ENCODE measurements at places on chromosomes 16 and 17.

DNA sequence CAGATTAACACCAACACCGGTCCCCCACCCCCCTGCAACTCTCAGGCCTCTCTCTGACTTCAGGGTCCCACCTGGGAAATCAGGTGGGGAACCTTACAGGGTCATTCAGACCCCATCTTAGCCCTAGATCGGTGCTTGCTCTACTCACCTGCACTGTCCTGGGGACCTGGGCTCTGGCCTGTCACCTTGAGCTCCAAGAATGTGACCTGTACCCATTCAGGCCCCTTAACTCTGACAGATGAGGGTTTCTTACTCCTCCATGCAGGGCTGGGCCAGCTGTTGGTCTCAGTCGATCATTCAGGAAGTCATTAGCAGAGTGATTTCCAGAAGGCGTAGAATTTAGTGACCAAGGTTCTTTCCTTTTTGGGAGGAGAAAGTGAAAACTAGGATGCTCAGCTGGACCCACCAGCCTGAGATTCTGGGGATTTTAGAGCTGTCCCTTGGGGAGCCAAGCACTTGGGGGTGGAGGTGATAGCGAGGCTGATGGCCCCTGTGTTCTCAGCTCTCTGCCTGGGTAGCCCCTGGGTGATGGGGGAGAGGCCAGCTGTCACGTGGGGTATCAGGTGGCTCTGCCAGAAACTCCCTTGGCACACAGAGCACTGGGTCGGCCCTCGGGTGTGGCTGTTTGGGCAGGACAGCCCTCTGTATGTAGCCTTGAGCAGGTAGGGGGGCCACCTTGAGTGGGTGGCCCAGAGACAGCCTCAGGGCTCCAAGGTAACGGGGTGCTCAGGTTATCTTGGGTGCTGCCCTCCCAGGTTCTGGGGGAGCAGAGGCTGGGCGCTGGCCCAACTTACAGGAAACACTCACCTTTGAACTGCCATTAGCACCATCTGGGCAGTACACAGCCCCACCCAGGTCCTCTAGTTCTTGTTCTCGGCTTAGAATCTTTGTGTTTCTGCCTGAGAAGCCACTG lies 724 bp downstream of the MVP start:
- peak; percentile 67 for DNase-seq
- peak overlapping the region; percentile 94 for H3K27ac ChIP-seq
- H3K36me3 ChIP-seq: peaks cover 55% of the 10 kb centered on the region
- H3K27me3 ChIP-seq: no peaks in the 10 kb centered on the region
- H3K4me3 ChIP-seq: peak overlapping the region; percentile 98

DNA sequence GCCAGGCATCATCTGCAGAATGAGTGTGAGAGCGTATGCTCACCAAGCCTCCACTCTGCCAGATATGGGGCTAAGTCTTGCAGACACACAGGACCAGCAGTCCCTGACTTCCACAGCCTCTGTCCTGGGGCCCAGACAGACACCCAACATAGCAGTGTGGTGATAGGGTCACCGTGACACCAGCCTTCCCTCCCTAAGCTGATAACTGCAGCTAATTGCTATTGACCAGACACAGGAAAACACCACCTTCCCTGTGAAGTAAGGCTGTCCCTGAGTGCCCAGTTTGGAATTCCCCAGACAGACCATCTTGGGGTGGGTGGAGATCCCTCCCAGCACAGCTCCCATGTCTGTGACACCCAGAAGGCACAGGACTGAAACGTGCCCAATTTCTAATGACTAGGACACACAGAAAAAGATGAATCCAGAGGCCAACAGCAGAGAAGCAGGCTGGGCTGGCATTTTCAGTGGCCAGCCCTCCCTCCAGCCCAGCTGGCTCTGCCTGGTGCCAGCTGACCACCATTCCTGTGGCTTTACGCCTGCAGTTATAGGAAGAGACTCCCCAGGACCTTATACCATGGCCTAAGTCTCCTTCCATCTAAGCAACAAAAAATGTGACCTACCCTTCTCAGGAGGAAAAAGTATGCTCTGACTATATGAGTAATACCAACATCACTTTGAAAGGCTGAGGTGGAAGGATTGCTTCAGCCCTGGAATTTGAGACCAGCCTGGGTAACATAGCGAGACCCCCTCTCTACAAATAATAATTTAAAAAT lies 30.3 kb downstream of the ATPAF2 start:
- H3K4me3 ChIP-seq: no peak overlapping the region
- no peaks in the 10 kb centered on the region for H3K36me3 ChIP-seq
- no peak for DNase-seq
- no peak overlapping the region for H3K27ac ChIP-seq
- H3K27me3 ChIP-seq: no peaks in the 10 kb centered on the region
- peaks cover 9% of the 10 kb centered on the region for H3K4me1 ChIP-seq

DNA sequence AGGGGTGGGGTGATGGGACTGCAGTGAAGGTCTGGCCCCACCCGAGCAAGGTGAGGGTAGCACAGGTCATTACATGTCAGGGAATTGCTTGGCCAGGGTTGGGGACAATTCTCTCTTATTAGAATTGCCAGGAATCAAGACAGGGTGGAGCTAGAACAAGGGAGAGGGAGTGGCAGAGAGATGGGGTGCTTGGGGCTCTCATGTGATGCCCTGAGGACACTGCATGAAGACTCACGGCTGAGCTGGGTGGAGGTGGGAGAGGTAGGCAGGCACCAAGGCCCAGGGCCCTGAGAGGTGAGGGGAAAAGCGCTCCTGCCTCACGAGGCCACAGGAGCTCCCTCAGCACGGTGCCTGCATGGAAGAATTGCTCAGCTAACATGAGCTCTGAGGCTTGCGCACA lies 3.6 kb downstream of the DPEP1 start:
- DNase-seq: no peak
- H3K36me3 ChIP-seq: peaks cover 3% of the 10 kb centered on the region
- no peak overlapping the region for H3K4me3 ChIP-seq
- H3K27ac ChIP-seq: peak overlapping the region; percentile 86

GRCh38 chr17:65987988-65988387 lies 203.9 kb downstream of the CEP112 start:
- H3K4me3 ChIP-seq: no peak overlapping the region
- peaks cover 7% of the 10 kb centered on the region for H3K27me3 ChIP-seq
- no peaks in the 10 kb centered on the region for H3K4me1 ChIP-seq
- no peak for DNase-seq
- H3K36me3 ChIP-seq: peaks cover 3% of the 10 kb centered on the region
- no peak overlapping the region for H3K27ac ChIP-seq

DNA sequence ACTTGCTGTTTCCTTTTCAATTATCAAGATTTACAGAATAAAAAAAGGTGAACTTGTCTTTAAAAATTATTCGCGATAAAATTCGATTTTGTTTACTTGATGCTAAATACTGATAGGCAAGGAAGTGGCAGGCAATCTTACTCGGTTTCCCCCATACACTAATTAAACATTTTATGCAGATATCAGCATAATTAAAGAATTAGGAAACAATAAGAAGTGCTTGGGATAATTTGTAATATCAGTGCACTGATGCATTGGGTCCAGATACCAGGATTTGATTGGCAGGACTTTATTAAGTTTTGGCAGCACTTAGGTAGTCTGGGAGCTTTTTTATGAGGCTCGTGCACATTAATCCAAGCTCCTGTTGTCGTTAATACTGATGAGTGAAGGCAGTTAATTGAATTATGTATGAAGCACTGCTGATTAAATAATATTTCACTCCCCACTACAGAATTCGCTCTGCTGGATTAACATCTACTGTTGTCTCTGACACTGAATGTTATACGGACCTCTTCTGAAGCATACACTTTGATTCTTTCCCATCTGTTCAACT lies 165.6 kb downstream of the CA10 start:
- H3K4me3 ChIP-seq: no peak overlapping the region
- H3K36me3 ChIP-seq: no peaks in the 10 kb centered on the region
- H3K4me1 ChIP-seq: no peaks in the 10 kb centered on the region
- no peaks in the 10 kb centered on the region for H3K27me3 ChIP-seq
- DNase-seq: no peak

DNA sequence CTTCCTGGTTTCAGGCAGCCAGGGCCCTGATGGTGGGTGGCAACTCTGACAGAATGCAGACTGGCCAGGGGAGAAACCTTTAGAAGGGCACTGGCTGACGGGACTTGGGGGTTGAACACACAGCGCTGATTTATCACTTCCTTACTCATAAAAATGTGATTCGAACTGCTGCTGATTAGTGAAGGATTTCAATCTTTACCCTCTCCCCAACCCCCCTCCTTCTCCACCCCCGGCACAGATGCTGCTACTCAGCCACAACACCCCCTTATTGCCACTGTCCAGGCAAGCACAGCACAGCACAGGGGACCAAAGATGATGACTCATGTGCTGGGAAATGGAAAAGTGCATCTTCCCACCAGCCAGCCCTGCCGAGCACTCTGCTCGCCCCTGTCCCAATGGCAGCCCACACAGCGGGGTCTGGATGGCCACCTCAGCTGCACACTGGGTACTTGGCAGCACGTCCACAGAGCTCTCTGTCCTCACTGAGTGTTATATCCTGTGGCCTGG lies 70.1 kb downstream of the SMG6 start:
- no peaks in the 10 kb centered on the region for H3K27me3 ChIP-seq
- H3K4me1 ChIP-seq: peaks cover 50% of the 10 kb centered on the region
- no peak overlapping the region for H3K27ac ChIP-seq

DNA sequence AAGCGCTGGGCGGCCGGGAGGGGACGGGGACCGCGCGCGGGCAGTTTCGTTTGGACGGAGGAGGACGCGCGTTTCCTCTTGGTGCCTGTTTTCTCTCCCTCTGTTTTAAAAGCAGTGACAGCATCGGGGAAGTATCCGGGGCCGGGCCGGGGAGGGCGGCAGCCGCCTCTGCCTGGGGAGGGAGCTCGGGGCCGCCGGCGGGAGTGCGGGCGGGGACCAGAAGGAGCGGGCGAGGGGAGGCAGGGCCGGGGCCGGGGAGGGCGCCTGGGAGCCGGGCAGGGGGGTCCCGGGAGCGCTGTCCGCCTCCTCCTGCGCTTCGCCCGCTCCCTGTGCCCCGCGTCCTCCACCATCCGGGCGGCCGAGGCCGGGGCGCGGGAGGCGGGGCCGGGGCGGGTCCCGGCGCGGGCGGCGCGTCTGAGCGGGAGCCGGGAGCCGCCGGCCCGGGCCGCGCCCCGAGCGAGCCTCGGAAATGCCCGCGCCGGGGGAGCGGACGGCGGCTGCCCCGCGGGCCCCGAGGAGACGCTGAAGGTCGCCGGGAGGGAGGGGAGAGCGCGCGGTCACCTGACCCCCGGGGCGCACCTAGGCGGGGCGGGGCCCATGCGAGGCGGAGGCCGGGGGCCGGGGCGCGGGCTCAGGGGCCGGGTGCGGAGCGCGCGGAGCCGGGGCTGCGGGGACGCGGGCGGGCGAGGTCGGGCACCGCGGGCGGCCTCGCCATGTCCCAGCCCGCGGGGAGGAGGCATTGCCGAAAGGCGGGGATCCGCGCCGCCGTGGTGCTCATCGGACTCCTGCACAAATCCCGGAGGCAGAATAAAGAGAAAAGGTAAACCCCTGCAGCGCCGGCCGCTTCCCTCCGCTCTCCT lies 57.3 kb downstream of the RAP1GAP2 start:
- H3K4me1 ChIP-seq: peaks cover 26% of the 10 kb centered on the region
- peaks cover 4% of the 10 kb centered on the region for H3K36me3 ChIP-seq
- DNase-seq: peak; percentile 52
- peak overlapping the region; percentile 70 for H3K4me3 ChIP-seq

- H3K27ac ChIP-seq: no peak overlapping the region
- no peak for DNase-seq
- no peak overlapping the region for H3K4me3 ChIP-seq
- H3K27me3 ChIP-seq: peaks cover 3% of the 10 kb centered on the region
- no peaks in the 10 kb centered on the region for H3K36me3 ChIP-seq
These were observed 266.5 kb upstream of the PSMD7 start for GRCh38 chr16:74030000-74030706.

GRCh38 chr17:80719449-80719848 lies 174.8 kb downstream of the RPTOR start:
- H3K27me3 ChIP-seq: no peaks in the 10 kb centered on the region
- H3K27ac ChIP-seq: no peak overlapping the region
- no peak overlapping the region for H3K4me3 ChIP-seq
- DNase-seq: no peak
- H3K36me3 ChIP-seq: peaks cover 47% of the 10 kb centered on the region

DNA sequence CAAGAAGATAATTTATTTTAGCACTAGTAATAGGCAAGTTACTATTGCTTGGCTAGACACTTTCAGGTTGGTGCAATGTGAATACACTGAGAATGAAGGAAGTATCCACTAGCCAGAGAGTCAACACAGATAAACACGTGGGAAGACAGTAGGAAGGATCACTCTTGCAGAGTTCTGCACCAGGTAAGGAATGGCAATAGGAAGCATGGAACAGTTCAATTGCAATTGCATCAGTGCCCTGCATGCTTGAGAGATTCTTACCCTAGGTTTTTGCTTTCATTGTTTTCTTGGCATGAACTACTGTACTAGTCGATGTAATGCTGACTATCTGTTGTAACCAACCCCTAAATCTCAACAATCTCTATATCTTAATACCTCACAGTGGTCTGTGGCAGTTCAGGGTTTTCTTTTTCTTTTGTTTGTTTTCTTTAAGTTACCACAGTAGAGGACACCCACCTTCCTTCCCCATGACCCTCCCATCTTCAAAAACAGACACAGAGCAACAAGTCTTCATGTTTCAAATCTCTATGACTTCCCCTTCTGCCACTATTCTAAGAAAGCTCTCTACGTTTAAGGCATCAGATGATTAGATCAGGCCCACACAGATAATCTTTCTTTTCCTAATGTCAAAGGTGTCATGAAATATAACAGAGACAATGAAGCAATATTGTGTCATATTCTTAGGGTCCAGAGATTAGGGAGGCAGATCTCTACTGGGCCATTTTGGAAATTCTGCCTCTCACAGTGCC lies 18.1 kb upstream of the ABCA8 start:
- H3K27ac ChIP-seq: no peak overlapping the region
- no peak overlapping the region for H3K4me3 ChIP-seq
- H3K36me3 ChIP-seq: no peaks in the 10 kb centered on the region
- DNase-seq: no peak

DNA sequence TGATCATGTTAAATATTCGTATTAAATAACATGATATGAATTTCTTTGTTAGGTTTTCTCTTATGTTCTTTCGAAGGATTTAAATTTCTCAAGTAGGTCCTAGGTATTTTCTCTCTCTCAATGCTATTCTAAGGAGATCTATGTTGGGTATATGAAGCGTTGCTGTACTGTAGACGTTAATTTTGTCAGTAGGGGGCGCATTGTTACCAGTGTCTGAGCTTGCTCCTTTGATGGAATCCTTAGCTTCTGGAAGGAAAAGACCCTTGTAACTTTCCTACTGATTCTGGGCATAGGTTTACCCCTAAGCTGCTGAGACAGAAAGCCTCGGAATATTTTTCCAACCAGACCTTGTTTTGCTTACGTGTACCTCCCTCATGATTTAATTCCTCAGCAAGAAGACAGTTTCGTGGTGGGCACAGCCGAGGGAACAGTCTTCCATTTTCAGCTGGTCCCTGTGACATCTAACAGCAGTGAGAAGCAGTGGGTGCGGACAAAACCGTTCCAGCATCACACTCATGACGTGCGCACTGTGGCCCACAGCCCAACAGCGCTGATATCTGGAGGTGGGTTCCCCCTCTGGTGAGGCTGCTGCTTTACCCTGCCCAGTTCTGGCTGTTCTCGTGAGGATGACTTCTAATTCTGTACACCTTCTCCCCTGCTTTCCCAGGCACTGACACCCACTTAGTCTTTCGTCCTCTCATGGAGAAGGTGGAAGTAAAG lies 17.9 kb downstream of the UTP4 start:
- no peaks in the 10 kb centered on the region for H3K4me1 ChIP-seq
- no peak overlapping the region for H3K27ac ChIP-seq
- no peak overlapping the region for H3K4me3 ChIP-seq
- peak; percentile 60 for DNase-seq
- H3K27me3 ChIP-seq: no peaks in the 10 kb centered on the region
